ENCODE measurements at places on chromosomes 2 and 18.

GRCh38 chr2:230976671-230977171, 19.2 kb upstream of the SPATA3 start:
- DNase-seq = no peak
- no peak overlapping the region for H3K4me3 ChIP-seq
- H3K27ac ChIP-seq = peak overlapping the region; percentile 68
- peaks cover 81% of the 10 kb centered on the region for H3K4me1 ChIP-seq

DNA sequence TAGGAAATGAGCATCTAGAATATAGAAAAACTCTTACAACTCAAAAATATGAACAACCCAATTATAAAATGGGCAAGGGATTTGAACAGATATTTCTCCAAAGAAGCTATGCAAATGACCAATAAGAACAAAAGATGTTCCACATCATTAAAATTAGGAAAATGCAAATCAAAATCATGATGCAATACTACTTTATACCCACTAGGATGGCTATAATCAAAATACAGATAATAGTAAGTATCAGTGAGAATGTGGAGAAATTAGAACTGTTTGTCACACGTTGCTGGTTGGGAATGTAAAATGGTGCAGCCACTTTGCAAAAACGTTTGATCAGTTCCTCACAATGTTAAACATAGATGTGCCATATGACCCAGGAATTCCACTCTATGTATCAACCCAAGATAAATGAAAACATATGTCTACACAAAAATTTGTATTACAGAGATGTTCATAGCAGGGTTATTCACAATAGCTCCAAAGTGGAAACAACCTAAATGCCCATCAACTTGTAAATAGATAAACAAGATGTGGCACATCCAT, 558.4 kb downstream of the SLC4A3 start:
- no peaks in the 10 kb centered on the region for H3K4me1 ChIP-seq
- H3K4me3 ChIP-seq = no peak overlapping the region
- no peaks in the 10 kb centered on the region for H3K36me3 ChIP-seq
- no peak overlapping the region for H3K27ac ChIP-seq

- no peak overlapping the region for H3K4me3 ChIP-seq
- H3K4me1 ChIP-seq = peaks cover 48% of the 10 kb centered on the region
- no peaks in the 10 kb centered on the region for H3K27me3 ChIP-seq
- H3K36me3 ChIP-seq = peaks cover 19% of the 10 kb centered on the region
- DNase-seq = no peak
Measured at GRCh38 chr2:229909090-229909489, 12.7 kb downstream of the TRIP12 start.

DNA sequence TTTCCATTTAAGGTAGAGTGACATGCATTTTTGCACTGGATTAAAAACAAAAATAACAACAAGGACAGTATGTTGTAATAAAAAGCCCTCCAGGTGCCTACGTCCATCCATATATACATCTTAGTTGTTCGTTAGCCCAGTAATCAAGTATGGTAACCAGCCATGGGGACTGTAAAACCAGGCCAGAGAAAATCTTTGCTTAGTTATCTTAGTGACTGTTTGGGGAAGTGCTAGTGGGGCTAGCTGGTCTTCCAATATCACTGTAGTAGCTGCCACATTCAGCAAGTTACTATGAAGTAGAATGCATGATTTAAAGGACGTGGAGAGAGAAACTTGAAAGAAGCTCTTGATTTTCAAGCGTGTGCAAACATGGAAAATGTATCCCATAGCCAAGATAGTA, 95.9 kb upstream of the STON1 start:
- no peaks in the 10 kb centered on the region for H3K27me3 ChIP-seq
- no peaks in the 10 kb centered on the region for H3K4me1 ChIP-seq
- H3K4me3 ChIP-seq = no peak overlapping the region
- H3K27ac ChIP-seq = no peak overlapping the region

DNA sequence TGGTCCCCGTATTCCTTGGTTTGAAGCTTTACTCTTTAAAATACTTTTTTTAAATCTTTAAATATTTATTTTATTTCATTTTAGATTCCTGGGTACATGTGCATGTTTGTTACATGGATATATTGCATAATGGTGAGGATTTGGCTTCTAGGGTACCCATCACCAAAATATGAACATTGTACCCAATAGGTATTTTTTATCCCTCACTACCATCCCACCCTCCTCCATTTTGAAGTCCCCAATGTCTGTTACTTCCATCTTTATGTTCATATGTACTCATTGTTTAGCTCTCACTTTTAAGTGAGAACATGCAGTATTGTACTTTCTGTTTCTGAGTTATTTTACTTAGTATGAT, 59.5 kb upstream of the IL1RL1 start:
- peaks cover 6% of the 10 kb centered on the region for H3K36me3 ChIP-seq
- no peak for DNase-seq
- H3K27me3 ChIP-seq = peaks cover 18% of the 10 kb centered on the region
- peaks cover 41% of the 10 kb centered on the region for H3K4me1 ChIP-seq
- no peak overlapping the region for H3K27ac ChIP-seq
- no peak overlapping the region for H3K4me3 ChIP-seq

Data from activated naive CD8-positive, alpha-beta T cell treated with anti-CD3 and anti-CD28 coated beads for 36 hours (primary cell).